NCI-H1092 (cell line): ENCODE measurements at places on chromosomes 3 and 15.

DNA sequence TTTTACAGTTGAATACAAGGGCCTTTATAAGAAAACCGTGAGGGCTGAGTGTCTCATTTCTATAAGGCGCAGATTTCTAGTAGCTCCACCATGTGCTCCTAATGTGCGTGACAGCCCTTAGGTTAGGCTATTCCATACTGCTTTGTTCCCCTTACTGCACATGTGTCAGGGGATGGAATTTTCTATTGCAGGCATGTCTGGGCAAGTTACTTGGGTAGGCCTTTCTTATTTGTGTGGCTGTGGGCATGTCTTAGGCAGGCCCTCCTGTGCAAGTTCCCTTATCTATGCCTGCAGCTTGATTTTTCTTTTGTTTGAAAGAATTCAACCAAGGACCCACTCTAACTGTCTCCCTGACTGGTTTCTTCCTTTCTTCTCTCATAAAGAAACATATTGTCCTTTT lies 434.2 kb upstream of the CNTN3 start:
- DNase-seq: no peak

- DNase-seq: no peak
These were observed 23.1 kb downstream of the SRPRB start for GRCh38 chr3:133828576-133829309.

GRCh38 chr3:70984776-70985482 lies 598.6 kb downstream of the FOXP1 start:
- no peak for DNase-seq

GRCh38 chr3:4906107-4906621 lies 73.1 kb upstream of the BHLHE40 start:
- DNase-seq: no peak

DNA sequence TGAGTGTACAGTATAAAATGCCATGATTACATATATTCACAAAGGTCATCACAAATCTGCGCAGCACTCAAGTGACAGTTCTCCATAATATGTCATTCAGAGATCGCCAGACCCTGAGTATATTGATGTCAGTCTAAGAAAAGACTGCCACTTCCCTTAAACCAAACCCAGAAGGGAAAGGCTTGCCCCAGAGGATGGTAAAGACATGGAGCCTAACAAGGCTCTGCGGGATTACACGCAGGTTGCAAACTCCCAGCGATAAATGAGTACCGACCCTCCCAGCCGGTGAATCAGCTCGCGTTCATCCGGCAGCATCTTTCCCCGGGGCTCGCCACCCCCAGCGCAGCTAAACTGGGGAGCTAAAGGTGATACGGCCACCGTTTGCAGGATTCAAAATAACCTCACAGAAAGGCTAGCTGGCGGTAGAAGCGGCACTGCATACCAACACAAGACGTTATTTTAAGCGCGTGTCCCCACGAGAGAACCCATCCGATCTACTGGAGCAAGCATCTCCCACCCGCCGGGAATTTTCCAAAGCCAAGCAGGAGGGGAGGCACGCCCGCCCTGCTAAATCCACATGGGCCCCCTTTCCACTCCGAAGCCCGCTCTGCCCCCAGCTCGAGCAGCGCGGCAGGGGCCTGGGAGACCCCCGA lies 643 bp downstream of the MYO5A start:
- no peak for DNase-seq

DNA sequence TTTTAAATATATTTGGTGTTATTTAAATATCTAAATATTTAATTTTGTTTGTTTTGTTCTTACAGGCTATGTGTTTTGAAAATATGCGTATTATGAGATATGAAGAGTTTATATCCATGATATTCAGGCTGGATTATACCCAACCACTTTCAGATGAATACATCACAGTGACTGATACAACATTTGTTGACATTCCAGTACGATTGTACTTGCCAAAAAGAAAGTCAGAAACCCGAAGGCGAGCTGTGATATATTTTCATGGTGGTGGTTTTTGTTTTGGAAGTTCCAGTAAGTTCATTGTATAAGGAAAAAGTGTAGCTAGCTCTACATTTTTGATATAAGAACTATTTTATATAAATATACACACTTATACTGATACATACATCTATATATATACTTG lies 6.9 kb downstream of the AADACL2 start:
- DNase-seq: no peak

GRCh38 chr3:8413337-8413926 lies 88.2 kb upstream of the LMCD1 start:
- DNase-seq: no peak

DNA sequence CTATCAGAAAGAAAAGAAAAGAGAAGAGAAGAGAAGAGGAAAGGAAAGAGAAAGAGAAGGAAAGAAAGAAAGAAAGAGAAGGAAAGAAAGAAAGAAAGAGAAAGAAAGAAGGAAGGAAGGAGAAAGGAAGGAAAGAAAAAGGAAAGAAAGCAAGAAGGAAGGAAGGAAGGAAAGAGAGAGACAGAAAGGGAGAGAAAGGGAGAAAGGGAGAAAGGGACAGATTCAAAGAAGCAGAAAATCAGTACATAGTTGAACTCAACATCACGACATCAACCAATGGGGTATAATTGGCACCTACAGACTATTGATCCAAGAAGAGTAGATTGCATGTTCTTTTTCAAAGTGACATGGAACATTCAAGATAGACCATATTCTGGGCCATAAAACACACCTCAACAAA lies 45.2 kb downstream of the HOMER2 start:
- no peak for DNase-seq

DNA sequence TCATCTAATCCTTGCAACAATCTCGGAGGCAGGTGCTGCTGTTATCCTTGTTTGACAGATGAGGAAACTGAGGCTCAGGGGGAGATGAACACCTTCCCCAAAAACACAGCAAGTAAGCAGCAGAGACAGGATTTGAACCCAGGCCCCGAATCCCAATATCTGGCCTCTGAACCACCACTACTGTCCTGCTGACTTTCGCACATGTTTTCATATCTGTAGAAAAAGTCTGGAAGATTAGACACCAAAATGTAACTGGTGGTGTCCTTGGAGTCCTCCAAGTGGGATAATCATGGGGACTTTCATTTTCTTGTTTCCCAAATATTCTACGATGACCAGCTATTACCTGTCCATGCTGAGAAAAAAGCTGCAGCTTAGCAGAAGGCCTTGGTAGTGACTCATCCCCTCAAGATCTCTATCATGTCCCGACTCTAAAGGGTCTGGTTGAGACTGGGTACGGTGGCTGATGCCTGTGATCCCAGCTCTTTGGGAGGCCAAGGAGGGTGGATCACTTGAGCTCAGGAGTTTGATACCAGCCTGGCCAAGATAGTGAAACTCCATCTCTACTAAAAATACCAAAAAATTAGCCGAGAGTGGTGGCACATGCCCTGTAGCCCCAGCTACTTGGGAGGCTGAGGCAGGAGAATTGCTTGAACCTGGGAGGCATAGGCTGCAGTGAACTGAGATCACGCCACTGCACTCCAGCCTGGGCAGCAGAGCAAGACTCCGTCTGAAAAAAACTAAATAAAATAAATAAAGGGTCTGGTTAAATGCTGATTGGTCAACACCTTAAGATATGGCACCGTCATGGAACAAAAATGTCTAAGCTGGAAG lies 8.6 kb downstream of the IRAK2 start:
- no peak for DNase-seq

DNA sequence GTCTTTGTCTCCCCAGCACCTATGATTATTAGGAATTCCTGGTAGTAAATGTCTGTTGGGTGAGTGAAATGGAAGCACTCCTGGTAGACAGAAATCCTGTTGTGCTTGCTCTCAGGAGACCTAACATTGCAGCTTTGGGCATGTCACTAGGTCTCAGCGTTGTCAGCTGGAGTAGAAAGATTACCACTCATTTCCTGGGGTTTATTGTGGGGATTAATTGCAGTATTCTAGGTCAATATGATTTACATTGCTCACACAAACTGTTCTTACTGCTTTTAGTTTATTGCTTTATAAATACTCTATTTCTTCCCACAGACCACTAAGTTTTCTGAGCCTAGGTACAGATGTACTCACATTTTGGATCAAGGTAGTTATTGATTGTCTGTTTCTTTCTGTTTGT lies 5.1 kb downstream of the TSEN2 start:
- DNase-seq: no peak

GRCh38 chr3:122247825-122248185 lies 64.3 kb downstream of the CASR start:
- DNase-seq: peak; percentile 3

GRCh38 chr15:76335307-76336253 lies 993 bp upstream of the ISL2 start:
- no peak for DNase-seq

DNA sequence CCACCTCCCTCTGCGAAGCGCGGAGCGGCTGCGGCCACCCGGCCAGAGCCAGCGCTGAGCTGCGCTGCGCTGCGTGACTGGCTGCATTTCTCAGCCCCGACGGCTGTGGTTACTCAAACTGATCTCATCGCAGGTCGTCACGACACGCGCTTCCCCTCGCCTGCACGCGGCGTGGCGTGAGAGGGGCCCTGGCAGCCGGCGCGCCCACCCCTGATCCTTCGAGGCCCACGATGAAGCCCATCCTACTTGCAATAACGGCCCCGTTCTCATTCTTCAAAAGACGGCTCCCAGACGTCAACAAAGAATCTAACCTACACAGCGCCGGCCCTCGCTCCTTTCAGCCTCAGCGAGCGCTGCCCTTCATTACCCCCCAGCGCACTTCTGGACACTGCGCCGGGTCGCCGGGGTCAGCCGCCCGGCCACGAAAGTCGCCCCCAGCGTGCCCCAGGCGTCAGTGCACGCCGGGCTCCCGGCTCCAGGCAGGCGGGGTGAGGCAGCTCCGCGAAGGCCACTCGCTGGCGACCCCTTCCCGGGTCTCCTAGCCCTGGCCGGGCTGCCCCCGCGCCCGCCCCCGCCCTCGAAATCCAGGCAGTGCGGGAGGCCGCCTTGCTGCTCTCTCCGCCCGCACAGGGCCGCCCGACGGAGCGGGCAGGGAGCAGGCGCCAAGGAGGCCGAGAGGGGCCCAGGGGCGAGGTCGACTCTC lies 9.9 kb upstream of the LEKR1 start:
- peak; percentile 5 for DNase-seq

DNA sequence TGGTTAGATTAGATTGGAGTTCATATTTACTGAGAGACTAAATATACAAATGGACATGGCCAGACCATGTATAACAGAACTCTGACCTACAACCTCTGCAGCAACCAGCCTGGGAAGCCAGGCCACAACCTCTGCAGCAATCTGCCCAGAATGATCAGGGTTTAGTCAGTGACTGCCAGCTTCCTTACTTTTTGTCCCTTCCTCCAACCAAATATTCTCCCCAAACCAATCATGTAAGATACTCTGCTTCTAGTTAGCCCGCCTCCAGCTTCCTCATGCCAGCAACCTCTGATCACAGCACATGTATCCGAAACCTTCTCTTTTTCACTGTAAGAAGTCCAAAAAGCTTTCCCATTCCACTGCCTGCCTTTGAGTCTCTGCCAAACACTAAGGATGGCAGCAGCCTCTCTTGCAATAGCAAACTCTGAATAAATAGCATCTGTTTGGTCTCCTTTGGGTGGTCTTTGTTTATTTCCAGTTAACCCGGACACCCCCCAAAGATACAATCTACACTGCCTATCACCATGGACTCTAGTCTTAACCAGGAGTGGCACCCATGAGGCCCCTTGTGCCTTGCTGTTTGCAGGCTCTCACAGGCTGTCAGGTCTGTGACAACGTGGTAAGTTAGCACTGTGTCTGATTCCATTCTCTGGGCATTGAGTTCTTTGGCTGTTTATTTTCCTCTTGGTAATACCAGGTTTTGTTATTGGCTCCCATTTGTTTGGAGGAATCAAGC lies 102.2 kb downstream of the ERC2 start:
- no peak for DNase-seq

DNA sequence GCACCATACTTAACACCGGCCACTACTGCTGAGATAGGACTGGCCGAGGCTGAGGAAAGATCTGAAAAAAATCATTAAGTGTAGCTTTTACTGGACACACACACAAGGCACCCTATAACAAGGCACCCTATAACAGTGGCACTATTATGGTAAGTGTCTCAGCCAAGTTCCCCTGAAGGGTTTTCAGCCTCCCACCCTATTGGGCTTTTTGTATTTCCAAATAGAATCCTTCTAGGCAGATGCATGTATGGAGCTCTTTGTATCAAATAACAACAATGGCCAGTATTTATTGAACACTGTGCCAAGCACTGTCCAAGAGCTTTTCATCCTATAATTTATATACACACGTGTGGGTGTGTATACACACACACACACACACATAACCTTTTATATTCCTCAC lies 6.7 kb upstream of the DNAJA4 start:
- DNase-seq: no peak

DNA sequence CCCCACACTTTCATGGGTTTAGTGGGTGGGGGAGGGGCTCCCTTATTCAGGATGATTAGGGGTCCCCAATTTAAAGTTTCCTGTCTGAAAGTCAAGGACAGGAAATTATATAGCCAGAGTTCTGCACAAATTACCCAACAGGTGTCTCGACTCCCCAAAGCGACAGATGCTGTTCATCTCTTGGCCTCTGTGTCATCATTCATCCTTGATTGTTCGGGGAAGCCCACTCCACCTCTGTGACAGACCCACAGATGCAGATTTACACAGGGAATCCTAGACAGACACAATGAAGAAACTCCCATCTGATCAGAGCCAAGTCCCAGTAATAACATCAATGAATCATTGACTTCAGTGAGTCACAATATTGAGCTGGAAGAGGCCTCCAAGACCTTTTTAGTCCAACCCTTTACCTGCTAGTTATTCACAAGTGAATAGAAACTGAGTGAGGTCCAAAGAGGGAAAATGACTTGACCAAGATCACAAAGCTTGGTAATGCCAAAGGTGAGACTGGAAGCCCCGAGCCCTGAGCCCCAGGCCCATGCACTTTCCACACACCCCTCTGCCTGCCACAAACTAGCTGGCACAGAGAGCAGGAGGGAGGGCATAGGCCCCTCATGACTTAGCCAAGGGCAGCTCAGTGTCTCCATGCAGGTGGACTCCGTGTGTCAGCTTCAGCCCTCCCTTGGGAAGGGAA lies 7.9 kb upstream of the SRP14 start:
- no peak for DNase-seq

DNA sequence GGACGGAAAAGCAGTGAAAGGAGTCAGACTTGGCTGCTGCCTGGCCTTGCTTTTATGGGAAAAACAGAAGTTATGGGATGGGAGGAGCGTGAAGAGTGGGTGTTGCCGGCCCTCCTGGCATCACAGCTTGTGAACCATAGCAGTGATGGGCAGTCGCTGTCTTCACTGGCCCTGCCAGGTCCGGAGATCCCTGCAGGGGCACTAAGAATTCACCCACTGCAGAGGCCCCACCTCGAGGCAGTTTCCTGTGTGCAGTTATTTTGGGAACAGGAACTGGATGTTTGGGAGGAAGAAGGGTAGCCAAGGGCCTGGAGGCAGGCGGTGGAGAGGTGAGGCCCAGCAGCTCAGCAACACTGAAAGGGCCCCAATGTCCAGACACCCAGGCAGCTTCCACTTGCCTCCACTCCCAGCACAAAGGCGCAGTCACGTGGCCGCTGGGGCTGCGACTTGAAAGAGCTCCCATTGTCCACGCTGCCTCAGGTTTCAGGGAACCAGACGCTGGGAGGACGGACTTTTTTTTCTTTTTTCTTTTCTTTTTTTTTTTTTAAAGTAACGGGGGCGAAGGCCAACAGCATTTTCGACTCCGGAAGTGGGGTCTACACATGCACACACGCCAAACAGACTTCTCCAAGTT lies 255.6 kb downstream of the ZNF621 start:
- peak; percentile 49 for DNase-seq
